ENCODE measurements at places on chromosomes 12 and 14.

GRCh38 chr14:91585856-91586255, 75.7 kb upstream of the PPP4R3A start:
- DNase-seq, result no peak

DNA sequence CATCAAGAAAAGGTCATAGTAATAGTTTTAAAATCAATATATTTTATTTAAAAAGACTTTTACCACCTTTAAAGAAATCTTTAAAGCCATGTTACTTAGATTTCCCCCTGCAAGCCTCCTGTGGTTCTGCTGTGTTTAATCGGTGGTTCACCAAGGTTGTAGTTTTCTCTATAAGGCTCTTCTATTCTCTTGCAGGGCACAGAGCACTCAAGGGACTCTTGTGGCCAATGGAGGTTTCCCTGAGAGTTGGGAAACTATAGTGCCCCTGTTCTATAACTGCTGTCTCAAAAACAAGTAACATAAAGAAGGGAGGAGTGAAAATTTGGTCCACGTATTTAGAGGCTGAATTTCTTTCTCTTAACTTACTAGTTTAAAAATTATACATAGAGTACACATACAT, 25.0 kb downstream of the DACT1 start:
- DNase-seq, result no peak

DNA sequence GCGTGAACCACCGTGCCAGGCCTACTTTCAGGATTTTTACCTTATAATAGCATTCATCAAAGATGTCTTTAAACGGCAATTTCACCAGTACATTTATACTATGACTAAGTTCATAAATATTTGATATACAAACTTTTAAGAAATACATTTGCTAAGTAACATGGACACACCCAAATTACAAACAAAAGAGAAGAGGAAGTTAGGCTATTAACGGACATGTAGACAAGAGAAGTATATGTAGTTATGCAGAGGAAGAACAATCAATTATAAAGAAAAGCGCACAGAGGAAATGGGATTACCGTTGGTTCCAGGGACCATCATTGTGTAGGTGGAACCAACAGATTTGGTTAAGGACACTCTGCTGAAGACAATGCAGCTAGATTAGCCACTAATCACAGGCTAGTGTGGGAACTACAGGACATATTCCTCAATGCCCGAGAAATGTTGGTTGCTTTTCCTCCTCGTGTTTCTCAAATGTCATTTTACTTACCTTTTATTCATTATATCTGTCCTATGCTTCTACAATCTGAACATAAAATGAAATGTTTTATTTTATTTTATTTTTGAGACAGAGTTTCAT, 24.0 kb upstream of the PKP2 start:
- no peak for DNase-seq

GRCh38 chr12:6494258-6494743, 399 bp downstream of the NCAPD2 start:
- no peak for DNase-seq

- DNase-seq, result no peak
Observed at GRCh38 chr12:111699-112493, 45.3 kb downstream of the IQSEC3 start.

DNA sequence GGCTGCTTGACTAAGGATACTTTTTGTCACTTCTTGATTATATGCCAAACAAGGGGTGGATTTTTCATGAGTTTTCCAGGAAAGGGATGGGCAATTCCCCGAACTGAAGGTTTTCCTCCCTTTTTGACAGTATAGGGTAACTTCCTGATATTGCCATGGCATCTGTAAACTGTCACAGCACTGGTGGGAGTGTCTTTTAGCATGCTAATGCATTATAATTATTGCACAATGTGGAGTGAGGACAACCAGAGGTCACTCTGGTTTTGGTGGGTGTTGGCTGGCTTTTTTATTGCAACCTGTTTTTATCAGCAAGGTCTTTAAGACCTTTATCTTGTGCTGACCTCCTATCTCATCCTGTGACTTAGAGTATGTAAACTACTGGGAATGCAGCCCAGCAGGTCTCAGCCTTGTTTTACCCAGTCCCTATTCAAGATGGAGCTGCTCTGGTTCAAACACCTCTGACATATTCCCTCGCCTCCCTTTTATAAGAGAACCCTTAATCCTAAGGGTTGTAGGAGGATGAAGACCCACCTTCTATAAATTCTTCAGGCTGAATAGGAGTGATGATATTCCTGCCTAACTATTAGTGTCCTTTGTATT, 471.2 kb downstream of the ATP23 start:
- no peak for DNase-seq

- no peak for DNase-seq
Observed at GRCh38 chr12:6337958-6338433, 3.9 kb downstream of the TNFRSF1A start.

DNA sequence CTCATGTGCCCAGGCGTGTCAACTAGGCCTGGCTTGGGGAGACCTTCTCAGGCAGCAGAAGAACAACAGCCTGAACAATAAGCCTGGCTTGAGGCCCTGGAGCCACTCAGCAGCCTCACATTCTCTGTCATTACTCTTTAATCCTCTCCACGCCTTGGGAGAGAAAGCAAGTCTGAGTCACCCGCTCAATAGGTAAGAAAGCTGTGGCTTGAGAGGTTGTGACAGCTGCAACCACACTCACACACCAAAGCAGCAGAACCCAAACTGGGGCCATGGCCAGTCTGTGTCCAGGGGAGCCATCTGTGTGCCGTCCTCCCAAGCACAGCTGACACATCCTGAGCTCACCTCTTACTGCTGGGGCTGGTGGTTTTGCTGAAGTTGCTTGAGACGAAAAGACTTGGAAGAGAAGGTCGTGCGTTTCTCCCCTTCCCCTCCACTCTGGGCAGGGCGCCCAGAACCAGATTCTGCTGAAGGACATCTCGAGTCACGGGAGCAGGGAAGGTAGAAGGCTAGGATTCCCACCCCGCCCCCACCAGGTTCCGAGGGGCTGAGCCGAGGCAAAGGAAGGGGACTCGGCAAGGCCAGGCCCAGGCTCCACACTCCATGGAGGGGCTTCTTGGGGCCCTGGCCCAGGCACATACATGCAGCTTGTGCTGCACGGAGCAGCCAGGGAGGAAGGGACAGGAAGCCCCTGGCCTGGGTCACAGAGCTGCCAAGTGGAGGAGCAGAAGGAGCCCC, 5.5 kb downstream of the TMEM63C start:
- peak; percentile 88 for DNase-seq

- no peak for DNase-seq
Observed at GRCh38 chr14:105486974-105487448, 325 bp downstream of the CRIP1 start.

DNA sequence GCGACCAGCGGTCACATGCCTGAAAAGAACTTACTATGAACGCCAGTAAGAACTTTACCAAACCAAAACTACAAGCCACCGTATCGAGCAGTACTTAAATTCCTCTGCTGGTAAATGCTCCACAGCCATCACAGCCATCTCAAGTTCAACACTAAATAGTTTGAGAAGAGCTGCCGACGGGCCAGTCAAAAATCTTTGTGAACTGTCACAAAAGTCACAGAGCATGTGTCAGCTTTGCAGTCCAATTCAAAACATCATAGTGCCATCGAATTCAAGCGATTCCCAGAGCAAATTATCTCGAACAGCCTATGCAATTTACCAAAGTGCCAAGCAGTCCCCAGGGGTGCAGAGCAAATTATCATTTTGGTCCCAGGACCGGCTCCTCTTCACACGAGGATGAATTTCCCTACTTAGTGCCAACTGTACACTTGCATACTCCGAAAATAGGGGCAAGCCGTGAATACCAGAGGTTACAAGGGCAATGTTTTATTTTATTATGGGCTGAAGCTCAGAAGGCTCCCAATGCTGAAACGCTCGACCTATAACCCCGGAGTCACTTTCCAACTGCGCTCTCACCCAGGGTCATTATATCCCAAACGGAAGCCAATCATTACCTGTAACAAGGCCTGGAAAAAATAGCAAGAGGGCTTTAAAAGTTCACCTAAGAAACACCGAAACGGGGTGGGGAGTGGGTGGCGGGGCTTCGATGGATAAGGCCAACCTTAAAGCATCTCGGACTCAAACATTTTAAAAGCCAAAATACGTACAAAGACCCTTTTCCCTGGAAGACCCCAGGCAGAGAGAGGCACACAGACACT, 1.1 kb downstream of the LRP6 start:
- DNase-seq, result no peak

DNA sequence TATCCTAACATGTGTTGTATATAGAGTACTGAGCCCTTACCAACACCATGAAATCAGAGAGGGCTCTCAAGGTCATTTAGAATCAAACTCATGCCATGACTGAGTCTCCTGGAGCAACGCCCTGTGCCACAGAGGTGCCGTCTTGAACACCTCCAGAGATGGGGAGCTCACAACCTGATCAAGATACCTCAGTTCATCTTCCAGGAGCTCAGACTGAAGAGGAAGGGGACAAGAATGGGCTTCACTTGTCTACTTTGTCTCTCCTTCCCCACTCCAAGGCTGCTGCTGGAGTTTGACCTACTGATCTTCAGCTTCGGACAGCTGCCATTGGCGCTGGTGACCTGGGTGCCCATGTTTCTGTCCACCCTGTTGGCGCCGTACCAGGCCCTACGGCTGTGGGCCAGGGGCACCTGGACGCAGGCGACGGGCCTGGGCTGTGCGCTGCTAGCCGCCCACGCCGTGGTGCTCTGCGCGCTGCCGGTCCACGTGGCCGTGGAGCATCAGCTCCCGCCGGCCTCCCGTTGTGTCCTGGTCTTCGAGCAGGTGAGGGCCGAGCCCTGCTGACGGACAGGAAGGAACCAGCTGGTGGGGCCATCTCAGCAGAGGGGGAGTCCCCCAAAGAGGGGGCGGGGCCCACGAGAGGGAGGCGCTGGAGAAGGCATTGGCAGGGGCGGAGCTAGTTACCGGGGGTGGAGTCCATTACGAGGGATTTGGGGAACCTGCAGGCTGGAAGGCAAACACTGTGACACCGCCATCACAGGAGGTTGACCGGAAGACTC, 12.0 kb downstream of the SOAT2 start:
- no peak for DNase-seq

GRCh38 chr12:97292588-97292987, 170.0 kb upstream of the RMST start:
- DNase-seq, result no peak

- no peak for DNase-seq
Observed at GRCh38 chr12:62844915-62845314, 90.0 kb downstream of the PPM1H start.

DNA sequence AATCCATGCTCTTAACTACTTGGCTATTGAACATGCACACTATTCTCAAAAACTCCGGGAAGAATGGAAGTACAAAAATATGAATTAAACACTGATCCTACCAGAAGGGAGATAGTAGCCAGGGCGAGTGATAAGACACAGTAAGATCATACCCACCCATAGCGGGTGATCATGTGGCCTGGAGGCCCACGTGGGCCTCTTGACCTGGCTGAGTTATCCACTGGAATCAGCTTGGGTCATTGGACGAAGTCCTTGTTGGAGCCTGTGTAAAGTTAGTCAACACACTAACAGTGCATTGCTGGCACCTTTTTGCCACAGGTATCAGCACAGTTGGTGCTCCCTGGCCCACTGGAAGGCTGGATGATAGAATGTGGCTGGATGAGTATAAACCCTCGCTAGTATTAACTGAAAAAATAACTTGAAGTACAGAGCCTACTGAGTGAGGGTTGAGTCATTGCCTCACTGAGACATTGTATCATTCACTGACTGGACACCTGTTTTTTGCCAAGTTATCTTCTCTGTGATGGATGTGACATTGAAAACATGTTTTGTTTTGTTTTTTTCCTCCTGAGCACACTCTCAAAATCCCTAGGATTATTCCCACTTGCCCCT, 149.2 kb upstream of the FUT8 start:
- no peak for DNase-seq

Measured in NCI-H446 treated with DMSO at 0.1 percent for 48 hours (cell line).